CD14-positive monocyte (primary cell): ENCODE measurements at places on chromosomes 2 and 18. TPM values are rescaled to one million over a fixed set of nuclear protein-coding genes. Genes with fewer than 3 reads are reported as not detected.

GRCh38 chr2:10527585-10527984 is 79.5 kb upstream of the ODC1 start:
- no peak for DNase-seq

DNA sequence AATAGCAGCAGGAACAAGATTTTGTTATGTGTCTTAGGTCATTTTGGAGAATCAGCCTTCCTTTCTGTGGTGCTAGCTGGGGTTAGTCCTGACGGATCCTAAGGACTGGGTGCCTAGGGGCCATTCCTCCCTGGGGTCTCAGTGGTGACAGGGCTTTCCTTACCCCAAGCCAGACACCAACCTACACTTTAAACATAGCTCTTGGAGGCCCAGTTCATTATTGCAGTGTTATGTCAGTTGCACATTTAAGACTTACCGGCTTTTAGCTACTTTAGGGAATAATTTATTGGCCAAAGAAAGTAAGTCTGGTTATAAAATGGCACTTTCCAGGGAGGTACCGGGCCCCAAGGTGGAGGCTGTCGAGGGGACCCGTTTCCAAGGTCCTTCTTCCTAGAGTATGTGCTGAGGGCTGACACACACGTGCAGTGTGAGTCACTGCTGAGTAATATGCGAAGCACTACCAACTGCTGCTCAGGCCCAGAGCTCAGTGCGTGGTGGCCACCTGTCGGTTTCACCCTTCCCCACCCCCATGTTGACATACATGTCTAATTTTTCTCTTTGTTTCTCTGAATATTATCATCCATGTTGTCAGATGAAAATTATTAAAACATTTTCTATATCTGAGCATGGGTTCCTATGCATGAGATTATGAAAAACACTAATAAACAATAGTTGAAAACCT is 37.0 kb upstream of the GRHL1 start:
- DNase-seq, result no peak

DNA sequence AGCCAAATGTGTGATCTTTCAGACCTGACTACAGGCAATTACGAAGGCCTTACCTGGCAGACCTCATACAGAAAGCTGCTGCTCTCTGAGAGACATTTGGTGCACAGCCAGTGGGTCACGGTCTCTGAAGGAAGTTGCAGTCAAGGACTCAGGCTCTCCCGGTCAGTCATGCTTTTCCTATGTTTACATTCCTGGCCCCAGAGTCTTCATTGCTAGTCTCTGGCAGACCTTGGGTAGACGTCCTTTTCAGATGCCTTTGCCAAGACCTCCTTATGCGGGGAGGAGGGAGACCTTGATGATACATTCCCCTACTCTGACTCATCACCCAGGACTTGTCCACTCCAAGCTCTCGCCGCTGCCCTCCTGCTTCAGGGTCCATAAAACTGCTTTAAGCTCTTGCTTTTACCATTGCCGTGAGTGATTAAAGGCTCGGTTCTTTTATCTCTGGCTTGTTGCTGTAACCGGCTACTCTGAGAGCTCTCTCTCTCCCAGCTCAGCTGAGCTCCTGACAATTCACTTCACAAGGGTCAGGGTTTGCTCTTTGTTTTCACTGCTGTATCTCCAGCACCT is 62.0 kb upstream of the SLC35F5 start:
- DNase-seq, result no peak

DNA sequence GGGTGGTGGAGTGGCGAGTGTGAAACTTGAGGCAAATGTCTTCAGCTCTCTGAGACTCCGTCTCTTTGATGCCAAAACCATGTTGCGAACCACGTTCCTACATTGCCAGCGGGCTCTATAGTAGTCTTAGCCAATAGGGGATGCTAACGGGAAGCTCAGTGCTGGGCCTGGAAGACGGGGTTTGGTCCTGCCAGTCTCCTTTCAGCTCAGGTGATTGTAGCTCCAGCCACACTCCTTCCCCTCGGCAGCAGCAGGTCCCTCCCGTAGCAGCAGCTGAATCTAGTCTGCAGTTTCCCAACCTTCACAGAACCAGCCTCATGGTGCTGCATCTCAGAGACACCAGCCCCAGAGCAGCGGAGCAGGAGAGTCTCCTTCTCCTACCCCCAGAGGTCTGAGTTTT is 109.7 kb downstream of the TFCP2L1 start:
- DNase-seq, result no peak

GRCh38 chr2:240372101-240372500 is 63.4 kb upstream of the GPC1 start:
- DNase-seq, result no peak

GRCh38 chr2:101763496-101764333 is 66.2 kb downstream of the MAP4K4 start:
- DNase-seq, result peak; percentile 80

- no peak for DNase-seq
These were observed 68.8 kb downstream of the DOK6 start for GRCh38 chr18:69469444-69469919.

DNA sequence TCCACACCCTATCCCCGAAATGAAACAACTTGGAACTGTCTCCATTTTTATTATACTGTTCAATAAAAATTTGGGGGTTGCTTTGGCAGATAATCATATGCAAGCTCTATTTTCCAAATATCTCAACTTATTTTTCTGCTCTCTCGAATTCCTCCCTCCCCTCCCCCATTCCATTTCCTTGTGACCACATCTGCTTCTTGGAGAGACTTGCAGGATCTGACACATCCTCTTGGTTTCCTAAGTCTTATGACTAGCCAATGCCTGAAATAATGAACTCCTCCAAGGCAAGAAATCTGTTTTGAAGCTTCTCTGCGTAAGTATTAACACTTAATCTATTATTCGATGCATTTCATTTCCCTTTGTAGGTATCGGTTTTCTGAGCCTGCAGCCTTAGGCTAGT is 16.1 kb downstream of the TGIF1 start:
- DNase-seq, result no peak

DNA sequence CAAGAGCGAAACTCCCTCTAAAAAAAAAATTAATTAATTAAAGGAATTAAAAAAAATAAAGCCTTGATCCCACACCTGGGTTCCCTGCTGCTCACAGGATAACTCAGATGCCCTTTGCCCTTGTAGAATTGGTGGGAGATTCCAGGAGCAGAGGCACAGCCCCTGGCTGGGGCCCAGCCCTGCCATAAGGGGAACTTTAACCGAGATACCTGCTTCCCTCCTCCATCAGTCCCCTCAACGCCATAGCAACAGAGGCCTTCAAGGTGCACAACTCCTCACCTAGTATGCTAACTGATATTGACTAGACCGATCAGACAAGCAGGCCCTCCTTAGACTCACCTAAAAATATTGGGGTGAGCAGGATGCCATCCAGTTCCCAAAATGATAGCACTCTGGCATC is 23.6 kb downstream of the TEX44 start:
- no peak for DNase-seq

DNA sequence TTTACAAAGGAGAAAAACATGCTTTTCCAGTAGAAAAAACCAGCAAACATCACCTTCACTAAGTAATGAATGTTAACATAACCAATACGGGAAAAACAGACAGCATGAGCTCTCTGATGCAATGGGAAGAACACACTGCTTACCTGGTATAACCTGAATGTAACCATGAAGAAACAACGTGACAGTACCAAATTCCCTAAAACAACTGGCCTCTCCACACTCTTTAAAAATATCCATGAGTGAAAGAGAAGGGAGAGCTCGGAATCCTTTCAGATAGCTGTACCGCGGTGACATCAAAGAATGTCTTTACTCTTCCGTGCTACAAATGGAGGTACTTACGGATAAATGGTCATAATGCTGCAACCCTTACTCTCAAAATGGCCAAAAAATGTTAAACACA is 32.1 kb downstream of the SAP130 start:
- DNase-seq, result no peak

- DNase-seq, result no peak
These were observed 253.1 kb downstream of the TDRD15 start for GRCh38 chr2:21376864-21377263.

GRCh38 chr2:235054919-235055318 is 103.1 kb downstream of the SH3BP4 start:
- DNase-seq, result peak; percentile 86

DNA sequence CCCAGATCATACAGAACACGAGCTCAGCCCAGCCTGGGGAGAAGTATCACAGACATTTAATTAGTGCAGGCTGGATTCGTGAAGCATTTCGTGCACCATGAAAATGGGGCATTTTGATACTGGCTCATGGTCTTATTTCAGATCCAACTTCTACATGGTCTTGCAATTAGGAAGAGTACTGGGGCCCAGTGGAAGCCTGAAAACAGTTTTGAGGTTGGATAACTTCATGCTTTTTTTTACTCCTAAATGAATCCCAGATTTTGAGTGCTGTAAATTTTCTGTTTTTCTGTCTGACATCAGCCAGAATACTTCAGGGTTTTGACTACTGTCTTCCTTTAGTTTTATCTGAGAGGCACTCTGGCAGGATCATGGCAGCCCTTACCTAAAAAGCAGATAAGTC is 160.1 kb downstream of the GFPT1 start:
- DNase-seq, result no peak

GRCh38 chr2:40642237-40642636 is 190.3 kb upstream of the SLC8A1 start:
- DNase-seq, result no peak

- DNase-seq, result no peak
These were observed 235.2 kb downstream of the SH3RF3 start for GRCh38 chr2:109364217-109364616.

DNA sequence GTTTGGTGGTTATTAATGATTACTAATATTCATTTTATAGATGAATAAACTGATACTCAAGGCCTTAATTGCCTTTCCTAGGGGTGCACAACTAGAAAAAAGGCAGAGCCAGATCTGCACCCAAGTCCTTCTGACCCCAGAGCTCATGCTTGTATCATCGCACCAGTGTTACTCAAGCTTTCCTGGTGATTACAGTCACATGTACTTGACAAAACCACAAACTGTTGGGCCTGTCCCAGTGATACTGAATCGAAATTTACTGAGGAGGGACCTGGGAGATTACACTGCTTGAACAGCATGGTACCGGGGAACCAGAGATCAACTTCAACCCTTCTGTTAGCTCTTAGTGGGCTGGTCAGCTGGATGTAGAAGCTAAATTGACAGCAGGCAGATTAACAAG is 33.7 kb downstream of the FASTKD2 start:
- DNase-seq, result peak; percentile 75

- no peak for DNase-seq
These were observed 42.0 kb downstream of the EPHA4 start for GRCh38 chr2:221529943-221530652.

GRCh38 chr2:279366-279765 is 8.5 kb downstream of the ALKAL2 start:
- no peak for DNase-seq

- DNase-seq, result peak; percentile 23
These were observed 813 bp upstream of the MEIS1 start for GRCh38 chr2:66433945-66434678.

- DNase-seq, result no peak
These were observed 2.8 kb downstream of the KCNG2 start for GRCh38 chr18:79800371-79801180.

DNA sequence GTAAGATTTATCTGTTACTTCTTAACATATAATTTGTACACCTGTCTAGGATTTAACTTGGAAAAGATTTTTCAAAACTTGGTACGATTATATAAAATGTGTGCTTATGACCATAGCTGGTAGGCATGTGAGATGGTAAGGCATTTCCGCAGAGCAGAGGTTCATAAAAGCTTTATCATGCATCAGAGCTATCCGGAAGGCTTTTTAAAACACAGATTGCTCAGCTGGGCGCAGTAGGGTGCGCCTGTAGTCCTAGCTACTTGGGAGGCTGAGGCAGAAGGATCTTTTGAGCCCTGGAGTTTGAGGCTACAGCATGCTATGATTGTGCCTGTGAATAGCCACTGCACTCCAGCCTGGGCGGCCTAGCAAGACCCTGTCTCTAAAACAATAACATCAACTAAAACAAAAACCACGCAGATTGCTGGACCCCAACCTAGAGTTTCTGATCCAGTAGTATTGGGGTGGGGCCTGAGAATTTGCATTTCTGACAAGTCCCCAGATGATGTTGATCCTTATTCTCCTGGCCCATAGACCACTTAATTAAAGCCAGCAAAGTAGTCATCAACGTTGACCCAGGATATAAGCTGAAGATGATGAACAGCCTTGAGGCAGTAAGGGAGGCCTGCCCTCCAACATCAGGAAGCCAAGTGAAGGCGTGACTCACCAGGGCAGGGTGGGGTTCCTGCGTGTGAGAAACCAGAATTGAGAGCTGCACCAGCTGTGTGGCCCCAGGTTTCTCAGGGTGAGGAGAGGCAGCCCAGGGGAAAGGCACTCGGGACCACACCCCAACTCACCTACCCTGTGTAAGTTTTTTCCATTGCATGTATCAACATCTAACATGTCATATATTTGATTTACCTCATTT is 21.6 kb upstream of the SLC20A1 start:
- peak; percentile 87 for DNase-seq

- no peak for DNase-seq
These were observed 1407.4 kb downstream of the SUCLG1 start for GRCh38 chr2:83051538-83052170.

DNA sequence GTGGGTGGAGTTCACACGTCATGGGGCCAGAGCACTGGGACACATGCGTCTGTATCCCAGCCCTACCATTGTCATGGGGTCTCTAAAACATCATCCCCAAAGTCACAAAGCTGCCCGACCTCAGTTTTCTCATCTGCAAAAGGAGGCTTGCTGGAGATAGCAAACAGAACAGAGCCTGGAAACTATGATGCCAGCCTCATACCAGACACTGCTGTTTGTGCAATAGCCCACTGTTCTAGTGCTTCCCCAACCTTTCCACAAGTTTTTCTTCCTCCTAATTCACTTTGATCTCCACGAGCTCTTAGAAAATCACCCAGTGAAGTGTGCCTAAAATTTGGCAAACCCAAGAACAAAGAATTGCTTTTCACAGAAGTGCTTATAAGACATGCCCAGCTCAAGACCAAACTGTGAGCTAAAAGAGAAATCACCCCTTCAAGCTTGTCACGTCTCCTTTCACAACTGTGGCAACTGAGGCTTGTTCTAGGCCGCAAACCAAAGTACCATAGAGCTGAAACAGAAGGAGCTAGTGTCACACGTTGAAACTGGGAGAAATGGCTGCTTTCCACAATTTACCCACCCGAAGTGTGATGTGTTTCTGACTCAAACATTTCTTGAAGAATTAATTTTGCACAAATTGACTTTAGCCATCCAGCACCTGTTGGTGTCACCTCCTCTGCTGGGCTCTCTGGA is 162.7 kb upstream of the ID2 start:
- DNase-seq, result peak; percentile 32

DNPEP gene
- polyA plus RNA-seq, result 60.6 TPM

SERPINB13 gene
- polyA plus RNA-seq, result not detected

RBM44 gene
- not detected for polyA plus RNA-seq

GPR75 gene
- polyA plus RNA-seq, result not detected

TUBA4B gene
- not detected in 2 replicates for polyA plus RNA-seq

PPP1CB gene
- polyA plus RNA-seq, result 142 TPM

FAM237A gene
- polyA plus RNA-seq, result not detected in 2 replicates

ERICH2 gene
- not detected for polyA plus RNA-seq

FER1L5 gene
- polyA plus RNA-seq, result not detected

TMEM169 gene
- polyA plus RNA-seq, result 0.74 TPM

FANCL gene
- polyA plus RNA-seq, result 2.6 TPM in 2 replicates
